ENCODE measurements at places on chromosomes 7 and 10.

DNA sequence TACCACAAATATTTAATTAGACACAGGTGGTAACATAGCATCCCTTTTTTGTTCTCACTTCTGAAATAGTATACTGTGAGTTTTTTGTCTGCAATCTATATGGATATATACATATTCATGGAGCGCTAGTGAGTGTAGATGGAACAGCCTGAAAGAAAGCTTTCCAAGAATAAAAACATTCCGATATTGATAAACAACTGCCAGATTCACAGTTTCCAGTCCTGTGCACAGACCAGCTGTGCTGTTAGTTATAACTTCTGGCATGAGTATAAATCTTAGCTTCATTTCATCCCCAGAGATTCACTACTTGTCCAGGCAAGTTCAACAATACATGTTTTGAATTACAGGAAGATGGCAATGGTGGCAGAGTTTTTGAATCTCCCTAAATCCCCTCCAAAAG, 467.1 kb upstream of the STEAP1 start:
- no peak for DNase-seq

- no peak for DNase-seq
Observed at GRCh38 chr7:2282185-2282751, 32.0 kb downstream of the SNX8 start.

- DNase-seq = no peak
Observed at GRCh38 chr7:137354396-137354795, 10.9 kb upstream of the PTN start.

DNA sequence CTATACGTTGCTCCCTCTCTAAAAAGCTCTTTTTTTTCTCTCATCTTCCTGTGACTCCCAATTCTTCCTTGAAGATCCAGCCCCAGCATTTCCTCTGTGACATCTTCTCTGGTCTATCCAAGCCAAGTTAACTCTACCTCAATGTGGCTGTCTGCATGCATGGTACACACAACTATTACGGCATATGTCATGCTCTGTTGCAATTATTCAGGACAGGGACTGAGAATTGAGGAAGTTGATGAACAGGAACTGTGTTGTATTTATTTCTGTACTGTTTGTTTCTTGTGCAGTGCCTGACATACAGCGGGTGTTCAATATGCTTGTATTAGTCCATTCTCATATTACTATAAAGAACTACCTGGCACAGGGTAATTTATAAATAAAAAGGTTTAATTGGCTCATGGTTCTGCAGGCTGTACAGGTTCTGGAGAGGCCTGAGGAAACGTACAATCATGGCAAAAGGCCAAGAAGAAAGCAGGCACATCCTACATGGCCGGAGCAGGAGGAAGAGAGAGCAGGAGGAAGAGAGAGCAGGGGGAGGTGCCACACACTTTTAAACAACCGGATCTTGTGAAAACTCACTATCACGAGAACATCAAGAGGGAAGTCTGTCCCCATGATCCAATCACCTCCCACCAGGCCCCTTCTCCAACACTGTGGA, 6.3 kb downstream of the TRPV5 start:
- DNase-seq = no peak

DNA sequence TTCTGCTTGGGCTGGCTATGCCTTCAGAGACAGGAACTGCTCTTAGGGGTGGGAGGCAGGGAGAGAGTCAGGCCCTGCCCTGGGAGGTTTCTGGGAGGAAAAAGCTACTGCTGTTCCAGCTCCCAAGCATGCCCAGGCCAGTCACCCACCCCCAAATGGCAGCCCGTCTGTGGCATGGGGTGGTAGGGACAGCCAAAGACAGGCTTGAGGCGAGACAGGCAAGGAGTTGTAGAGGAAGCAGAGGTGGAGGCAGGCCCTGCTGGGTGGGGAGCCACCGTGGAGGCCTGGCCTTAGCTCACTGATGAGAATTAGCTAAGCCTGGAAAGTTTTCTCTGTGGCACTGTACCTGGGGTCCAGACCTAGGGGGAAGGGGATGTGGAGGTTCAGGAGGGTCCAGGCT, 6.6 kb upstream of the SAMD8 start:
- no peak for DNase-seq

DNA sequence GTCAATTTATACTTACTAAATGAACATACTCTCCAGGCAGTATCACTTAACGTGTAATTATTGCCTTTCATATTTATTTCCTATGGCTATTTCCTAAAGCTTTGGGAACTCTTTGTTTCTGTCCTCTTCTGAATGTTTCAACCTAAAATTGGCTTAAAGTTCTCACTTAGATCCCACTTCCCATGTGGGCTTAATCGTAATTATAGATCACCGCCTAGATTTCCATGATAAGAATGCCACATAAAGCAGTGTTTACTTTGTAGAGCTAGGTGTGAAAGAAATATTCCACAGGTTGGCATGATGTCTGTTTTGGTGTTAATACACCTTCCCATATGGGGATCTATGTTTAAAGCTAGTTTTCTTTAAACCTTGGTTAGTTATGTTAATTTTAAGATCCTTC, 1.5 kb downstream of the HDAC9 start:
- DNase-seq = no peak

- no peak for DNase-seq
Observed at GRCh38 chr10:21398563-21399231, 126.8 kb downstream of the SKIDA1 start.

DNA sequence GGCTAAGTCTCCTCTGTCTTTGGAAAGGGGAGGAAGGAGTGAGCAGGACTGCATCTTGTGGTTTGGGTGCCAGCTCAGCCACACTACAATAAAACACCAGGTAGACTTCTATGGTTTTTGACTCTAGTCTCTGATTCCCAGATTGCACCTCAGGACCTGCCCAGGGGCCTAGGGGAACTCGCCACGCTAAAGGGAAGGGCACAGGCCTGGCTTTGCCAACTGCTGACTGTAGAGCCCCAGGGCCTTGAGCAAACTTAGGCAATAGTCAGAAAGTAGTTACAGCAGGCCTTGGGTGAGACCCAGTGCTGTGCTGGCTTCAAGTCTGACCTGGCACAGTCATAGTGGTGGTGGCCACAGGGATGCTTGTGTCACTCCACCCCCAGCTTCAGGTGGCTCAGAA, 24.2 kb upstream of the PRR15 start:
- no peak for DNase-seq

- DNase-seq = no peak
Observed at GRCh38 chr7:73717025-73717807, 2.3 kb downstream of the STX1A start.

Measured in activated T-helper 9 cell treated with anti-CD3 and anti-CD28 coated beads, Interleukin-2, amount 50 U/mL, for 16 hours (primary cell).